ENCODE measurements at places on chromosomes 5 and 9.

- DNase-seq = no peak
Observed at GRCh38 chr5:2747363-2748162, 3.9 kb downstream of the IRX2 start.

DNA sequence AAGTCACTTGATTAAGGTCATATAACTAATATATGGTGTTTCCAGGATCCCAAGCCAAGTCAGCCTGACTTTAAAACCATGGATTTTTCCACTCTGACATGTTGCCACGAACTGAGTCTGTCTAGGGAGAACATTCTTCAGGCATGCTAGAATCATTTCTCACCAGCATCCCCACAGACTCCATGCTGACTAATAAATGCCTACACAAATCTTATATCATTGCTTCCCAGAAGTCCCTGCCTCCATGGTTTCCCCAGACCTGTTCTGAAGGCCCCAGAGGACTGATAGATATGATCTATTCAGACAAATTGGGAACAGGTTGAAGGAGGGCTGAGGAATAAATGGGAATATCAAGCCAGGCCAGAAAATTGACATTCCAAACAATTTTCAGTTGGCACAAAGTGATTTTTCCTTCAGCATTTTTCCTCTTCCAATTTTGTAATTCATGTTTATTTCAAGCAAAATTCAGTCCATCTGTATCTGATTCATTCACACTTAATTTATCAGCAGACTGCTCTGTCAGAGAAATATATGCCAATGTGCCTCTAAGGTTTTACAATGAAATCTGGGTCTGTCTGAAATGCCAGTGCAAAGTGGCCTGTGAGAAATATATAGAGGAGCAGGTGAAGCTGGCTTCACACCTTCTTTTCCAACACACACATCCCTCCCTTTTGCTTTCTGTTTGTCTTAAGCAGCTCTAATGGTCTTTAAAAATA is 413.6 kb upstream of the TNC start:
- peak; percentile 62 for DNase-seq

GRCh38 chr9:120725907-120726306 is 11.6 kb upstream of the MEGF9 start:
- no peak for DNase-seq

- DNase-seq = no peak
Observed at GRCh38 chr5:36058776-36059175, 7.9 kb downstream of the UGT3A2 start.

- DNase-seq = peak; percentile 23
Observed at GRCh38 chr9:121107029-121107428, 32.3 kb downstream of the CNTRL start.

- peak; percentile 67 for DNase-seq
Observed at GRCh38 chr9:76905791-76906646, at the start of gene PRUNE2. Gene PRUNE2, minus strand, starts transcription at chr9:76906114. Its CDS starts 151 bp downstream, at chr9:76905963.

GRCh38 chr5:158811350-158811749 is 288.4 kb downstream of the EBF1 start:
- no peak for DNase-seq

GRCh38 chr5:80937584-80938356 is 22.4 kb upstream of the RASGRF2 start:
- DNase-seq = no peak

DNA sequence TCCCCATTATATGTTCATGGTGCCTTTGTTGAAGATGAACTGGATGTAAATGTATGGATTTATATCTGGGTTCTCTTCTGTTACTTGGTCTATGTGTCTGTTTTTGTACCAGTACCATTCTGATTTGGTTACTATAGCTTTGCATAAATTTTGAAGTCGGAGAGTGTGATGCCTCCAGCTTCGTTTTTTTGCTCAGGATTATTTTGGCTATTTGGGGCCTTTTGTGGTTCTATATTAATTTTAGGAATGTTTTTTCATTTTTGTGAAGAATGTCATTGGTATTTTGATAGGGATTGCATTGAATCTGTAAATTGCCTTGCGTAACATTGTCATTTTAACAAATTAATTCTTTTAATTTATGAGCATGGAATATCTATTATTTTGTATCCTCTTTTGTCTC is 36.6 kb upstream of the ZNF366 start:
- DNase-seq = peak; percentile 55

DNA sequence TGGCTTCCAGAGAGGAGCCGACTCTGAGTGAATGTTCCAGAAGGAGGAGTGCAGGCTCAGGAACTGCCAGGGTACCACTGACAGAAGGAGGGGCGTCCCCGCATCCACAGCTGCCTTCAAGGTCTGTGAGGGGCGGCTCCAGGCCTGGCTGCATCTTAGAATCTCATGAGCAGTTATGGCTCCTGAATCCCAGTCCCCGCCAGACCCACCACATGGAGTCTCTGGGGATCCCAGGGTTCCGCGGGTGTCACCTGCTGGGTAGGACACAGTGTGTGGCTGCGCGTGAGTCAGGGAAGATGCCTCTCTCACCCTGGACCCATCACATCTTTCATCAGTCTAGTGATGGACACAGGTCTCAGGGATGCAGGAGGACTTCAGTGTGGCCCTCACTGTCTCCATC is 79.2 kb downstream of the COL5A1 start:
- no peak for DNase-seq

DNA sequence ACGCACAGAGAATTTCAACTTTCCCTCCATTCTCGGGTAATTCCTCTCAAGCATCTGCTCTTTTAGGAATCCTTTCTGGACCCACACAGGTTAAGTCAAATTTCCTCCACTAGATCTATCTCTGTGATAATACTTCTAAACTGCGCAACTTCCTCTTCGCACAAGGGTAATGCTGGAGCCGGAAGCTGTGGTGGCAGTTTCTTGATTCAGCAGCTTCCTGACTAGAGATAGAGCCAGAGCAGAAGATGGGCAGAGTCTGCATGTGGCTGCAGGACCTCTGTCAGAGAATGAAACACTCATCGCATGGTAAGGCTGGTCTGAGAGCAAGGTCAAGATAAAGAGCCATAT is 11.1 kb upstream of the CDC42SE2 start:
- DNase-seq = no peak

GRCh38 chr9:120619751-120620655 is 40.0 kb upstream of the CDK5RAP2 start:
- DNase-seq = peak; percentile 86

GRCh38 chr9:97075289-97075985 is 36.5 kb upstream of the CTSV start:
- no peak for DNase-seq

DNA sequence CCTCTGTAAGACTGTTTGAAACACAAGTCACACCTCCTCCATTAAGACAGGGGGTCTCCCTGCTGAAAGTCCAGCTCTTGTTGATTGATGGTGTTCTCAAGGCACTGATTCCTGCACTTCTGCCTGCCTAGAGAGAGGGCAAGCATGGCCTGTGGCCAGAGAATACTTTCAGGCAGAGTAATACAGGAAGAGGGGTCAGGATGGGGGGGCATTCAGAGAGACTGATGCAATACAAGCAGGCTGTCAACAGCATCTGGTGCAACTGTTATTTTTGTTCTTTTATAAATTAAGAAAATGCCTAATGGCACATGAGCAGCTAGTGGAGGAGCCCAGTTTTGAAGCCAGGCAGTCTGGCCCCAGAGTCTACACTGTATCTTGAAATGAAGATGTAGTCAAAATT is 302.2 kb downstream of the DIRAS2 start:
- peak; percentile 85 for DNase-seq

- no peak for DNase-seq
Observed at GRCh38 chr5:95057615-95058014, 227.3 kb downstream of the MCTP1 start.

- no peak for DNase-seq
Observed at GRCh38 chr5:135005076-135005475, 29.0 kb downstream of the PITX1 start.

GRCh38 chr9:35757226-35757891 is 3.3 kb upstream of the MSMP start:
- no peak for DNase-seq

DNA sequence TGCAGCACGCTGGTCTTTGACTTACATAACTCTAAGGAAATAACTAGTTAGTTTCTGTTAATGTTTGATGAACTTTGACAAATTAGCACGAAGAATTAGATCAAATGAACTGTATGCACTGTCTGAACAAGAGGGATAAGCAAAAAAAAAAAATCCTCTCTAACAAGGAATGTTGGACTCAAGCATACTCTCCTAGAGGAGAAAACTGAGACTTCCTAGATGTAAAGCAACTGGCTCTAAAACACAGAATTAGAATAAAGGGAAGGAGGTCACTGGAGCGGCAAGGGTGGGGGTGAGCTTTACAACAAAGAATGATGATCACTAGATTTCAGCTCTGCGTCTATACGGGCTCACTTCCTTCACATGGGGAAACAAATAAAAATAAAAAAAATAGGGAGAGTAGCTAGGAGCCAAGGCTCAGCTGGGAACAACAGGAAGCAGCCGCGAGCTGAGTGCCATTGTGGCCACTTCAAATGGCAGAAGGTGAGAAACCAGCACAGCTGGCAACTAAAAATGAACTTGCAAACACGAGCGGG is 48.7 kb upstream of the CEMIP2 start:
- no peak for DNase-seq

GRCh38 chr9:130118841-130119518 is 53.2 kb upstream of the NCS1 start:
- DNase-seq = peak; percentile 44

DNA sequence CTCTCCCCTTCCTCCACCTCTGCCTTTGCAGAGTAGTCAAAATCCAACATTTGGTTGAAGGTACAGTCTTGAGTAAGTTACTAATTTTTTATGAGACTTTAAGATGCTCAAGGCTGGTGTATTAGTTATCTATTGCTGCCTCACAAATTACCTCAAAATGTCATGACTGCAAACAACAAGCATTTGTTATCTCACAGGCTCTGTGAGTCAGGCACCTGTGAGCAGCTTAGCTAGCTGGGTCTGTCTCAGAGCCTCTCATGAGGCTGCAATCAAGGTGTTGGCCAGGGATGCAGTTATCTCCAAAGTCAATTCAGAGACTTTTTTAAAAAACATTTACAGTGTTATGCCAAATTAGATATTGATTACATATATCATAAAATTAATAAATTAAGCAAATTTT is 371.3 kb upstream of the RGMB start:
- no peak for DNase-seq

DNA sequence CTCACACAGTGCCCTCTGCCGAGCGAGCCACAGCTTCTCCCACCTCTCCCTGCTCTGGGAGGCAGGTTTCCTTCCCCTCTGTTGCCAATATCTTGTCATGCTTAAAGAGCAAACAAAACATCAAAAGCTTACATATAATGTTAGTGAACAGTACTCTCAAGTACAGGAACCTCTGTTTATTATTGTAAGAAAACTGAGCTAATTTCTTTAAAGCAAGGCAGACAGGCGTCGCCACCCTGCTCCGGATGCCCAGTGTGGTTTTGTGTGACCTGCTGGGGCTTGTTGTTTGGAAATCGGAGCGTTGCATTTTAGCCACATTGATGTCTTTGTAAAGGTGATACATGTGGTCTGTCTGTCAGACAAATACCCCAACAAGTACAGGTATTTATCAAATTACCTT is 401.4 kb upstream of the IRX1 start:
- no peak for DNase-seq

- DNase-seq = peak; percentile 53
Observed at GRCh38 chr5:130138406-130139045, 234.3 kb downstream of the CHSY3 start.

GRCh38 chr5:81213070-81213469 is 20.1 kb upstream of the CKMT2 start:
- no peak for DNase-seq

DNA sequence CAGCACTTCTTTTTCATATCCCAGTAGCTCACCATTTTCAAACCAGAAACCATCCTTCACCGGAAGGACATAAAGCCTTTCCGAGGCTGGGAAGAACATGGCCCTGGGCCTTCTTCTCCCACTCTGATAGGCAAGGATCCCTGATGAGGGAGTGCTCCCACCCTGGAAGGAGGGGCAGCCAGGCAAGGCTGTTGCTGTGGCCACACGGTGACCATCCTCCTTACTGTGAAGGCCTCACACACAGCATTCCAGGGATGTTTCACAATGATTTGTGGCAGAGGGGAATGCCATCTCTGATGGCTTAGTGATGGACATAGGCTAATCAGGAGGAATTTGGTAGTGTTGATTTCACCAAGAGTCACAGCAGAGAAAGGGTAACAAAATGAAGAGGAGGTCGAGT is 130.7 kb downstream of the ADAMTS12 start:
- peak; percentile 58 for DNase-seq

DNA sequence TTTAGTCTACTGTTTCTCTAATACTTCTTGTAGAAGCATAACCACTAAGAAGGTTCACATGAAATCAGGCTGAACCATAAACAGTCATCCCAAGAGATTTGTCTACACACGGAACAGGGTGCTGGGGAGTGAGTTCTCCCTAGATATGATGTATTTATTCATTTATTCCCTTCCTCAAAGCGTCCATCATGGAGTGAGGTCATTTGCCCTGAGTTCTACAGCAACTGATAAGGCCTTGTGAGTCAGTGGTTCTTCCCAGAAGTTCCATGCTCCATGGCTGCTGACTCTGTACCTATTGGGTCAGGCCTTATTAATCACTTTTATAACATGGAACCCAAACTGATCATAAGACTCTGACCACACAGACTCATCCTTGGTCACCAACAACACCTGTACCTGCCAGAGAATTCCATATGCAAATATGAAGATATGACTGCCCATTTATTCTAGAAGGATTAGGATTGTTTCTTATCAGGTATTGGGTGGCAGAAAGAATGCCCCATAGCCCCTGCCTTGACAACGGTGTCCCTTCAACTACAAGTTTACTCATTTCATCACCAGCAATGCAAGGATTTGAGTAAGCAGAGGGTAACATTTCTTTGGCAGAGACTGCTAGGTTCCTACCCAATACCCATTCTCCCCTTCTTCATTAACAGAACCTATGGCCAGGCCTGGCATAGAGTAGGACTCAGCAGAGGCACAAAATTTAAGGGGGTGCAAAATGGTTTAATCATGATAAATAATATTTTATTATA is 118.1 kb downstream of the LHFPL2 start:
- peak; percentile 88 for DNase-seq

GRCh38 chr5:131541071-131541470 is 94.0 kb downstream of the RAPGEF6 start:
- no peak for DNase-seq

- no peak for DNase-seq
Observed at GRCh38 chr9:88681434-88681833, 146.5 kb downstream of the NXNL2 start.

DNA sequence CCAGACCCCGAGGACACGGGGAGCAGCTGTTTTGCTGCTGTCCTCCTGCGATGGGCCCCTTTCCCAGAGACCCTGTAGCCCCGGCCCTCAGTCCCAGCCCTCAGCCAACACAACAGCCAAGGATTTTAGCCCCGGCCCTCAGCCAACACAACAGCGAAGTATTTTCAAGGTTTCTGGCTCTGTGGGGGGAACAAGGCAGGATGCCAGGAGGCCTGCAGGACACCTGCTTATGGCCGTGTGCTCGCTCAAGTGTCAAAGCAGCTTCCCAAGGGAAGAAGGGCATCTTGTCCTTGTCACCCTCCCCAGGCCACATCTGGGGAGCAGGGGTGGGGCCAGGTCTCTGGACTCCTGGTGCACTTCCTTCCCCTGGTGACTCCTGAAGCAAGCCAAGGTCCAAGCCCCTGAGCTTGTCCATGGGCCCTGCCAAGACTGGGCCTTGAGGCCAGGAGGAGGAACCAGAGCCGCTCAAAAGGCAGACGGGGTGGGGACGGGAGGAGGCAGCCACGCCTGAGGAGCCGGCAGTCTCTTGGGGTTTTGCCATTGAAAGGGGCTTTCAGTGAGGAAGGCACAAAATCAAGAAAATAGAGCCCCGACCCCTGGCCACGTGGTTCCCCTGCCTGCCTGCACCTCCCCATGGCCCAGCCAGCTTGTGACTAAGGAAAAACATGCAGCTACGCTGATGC is 10.8 kb downstream of the KCNT1 start:
- DNase-seq = no peak
